ENCODE measurements at places on chromosomes 1 and 21.
A peak's percentile ranks its signal among the peaks of the same experiment; 100 is the strongest.

DNA sequence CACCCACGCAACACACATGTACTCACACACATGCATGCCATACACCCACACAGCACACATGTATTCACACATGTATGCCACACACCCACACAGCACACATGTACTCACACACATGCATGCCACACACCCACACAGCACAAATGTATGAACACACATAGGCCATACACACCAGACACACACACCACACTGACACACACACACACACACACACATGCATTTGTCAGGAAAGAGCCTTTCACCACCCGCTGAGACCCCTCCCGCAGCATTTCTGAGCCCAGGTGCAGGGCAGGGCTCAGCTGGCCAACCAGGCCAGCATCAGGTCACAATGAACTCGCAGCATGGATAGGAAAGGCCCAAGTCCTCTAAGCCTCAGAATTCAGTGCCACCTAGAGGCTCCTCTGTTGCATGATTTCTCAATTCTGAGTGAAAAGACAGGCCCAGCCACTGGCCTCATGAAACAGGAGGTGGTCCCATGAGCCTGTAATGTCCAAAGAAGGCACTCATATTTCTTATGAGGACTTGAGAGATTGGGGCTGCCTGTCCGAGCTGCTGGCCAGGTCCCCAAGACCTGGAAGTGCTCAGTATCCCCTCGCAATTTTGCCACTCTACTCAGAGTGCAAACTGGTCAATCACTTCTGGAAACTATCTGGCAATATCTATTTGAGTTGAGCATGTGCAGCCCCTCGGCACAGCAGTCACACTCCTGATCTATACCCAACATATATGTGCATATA, 57.3 kb downstream of the PSMG1 start:
- DNase-seq, result no peak

- no peak for DNase-seq
These were observed 72.4 kb downstream of the FH start for GRCh38 chr1:241447031-241447644.

GRCh38 chr21:45050797-45051489, 23.4 kb upstream of the ADARB1 start:
- no peak for DNase-seq

GRCh38 chr1:107152395-107152794, 11.6 kb downstream of the NTNG1 start:
- no peak for DNase-seq

GRCh38 chr1:204288021-204288588, 71.6 kb downstream of the PLEKHA6 start:
- DNase-seq, result no peak

DNA sequence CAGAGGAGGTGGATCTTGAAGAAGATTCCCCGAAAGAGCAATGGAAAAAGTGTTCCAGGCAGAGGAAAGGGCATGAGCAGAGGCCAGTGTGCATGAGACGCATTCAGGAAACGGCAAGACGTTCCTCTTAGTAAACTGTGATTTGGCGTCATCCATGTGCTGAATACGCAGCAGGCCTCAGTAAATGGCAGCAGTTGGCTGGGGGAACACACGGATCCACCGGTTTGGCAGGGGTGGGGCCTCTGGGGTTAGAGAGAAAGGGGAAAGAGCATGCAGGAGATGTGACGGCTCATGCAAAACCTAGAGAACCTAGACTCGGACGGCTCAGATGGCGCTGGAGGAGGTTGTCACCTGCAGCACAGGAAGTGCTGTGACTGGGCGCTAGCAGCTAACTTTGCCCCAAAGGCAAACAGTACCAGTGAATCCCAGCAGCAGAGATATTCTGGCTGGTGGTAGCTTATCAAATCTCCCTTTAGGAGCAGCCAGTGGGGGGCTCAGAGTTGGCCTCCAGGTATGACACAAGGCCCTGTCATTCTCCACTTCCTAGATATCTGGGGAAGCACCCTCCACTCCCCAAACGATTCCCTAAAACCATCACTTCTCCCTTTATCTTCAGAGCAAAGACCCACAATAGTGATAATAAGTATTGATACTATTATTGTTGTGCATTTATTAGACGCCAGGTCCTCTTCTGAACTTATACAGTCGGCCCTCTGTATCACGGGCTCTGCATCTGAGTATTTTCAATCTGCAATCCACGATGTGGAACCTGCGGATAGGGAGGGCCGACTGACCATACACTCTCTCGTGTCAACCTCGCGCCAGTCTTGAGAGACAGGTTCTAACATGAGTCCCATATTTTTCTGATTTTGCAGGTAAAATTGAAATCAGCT, 7.6 kb downstream of the LAPTM5 start:
- DNase-seq, result peak; percentile 70

DNA sequence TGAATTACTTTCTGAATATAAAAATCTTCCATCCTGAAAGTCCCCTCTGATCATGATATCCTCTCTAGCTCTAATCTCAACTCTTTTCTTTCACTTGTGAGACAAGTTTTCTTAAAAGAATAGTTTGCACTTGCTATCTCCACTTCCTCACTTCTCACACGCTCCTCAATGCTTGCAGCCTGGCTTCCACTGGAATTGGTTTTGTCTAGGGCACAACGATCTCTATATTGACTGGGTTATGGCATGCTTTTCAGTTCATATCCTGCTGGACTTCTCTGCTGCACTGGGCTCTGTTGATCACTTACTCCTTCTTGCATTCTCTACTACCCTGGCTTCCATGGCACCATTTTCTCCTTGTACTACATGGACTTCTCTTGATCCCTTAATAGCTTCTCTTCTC, 474 bp downstream of the FCRLA start:
- DNase-seq, result no peak

- DNase-seq, result no peak
These were observed 216.0 kb downstream of the BACH1 start for GRCh38 chr21:29514652-29515247.

GRCh38 chr1:94672001-94672400, 130.4 kb upstream of the F3 start:
- DNase-seq, result no peak

- DNase-seq, result no peak
These were observed 195.0 kb upstream of the RGS18 start for GRCh38 chr1:191963286-191963685.

GRCh38 chr21:43029785-43030184, 45.9 kb downstream of the CBS start:
- no peak for DNase-seq

GRCh38 chr1:60283690-60284089, 210.1 kb upstream of the C1orf87 start:
- DNase-seq, result no peak

GRCh38 chr1:93976291-93976690, 67.1 kb upstream of the GCLM start:
- DNase-seq, result no peak

- DNase-seq, result no peak
These were observed 4.1 kb downstream of the CEP104 start for GRCh38 chr1:3852711-3853485.

DNA sequence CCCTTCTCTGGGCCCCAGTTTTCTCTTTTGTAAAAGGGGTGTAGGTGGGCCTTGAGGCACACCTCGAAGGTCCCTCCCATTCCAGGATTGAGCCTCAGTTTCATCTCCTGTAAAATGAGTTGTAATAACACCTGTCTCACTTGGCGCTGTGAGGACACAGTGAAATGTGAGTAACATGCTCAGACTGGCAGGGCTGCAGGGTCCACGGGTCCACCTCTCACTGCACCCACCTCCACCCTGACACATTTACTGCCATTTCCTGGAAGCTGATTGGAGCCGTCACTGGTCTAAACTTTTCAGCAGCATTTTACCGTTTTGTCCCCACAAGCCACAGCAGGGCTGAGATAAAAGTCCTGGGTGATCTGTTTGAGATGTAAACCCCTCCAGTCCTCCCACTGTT, 398.0 kb downstream of the PTPRU start:
- no peak for DNase-seq
